ENCODE measurements at places on chromosomes 16 and 17.
A peak's percentile ranks its signal among the peaks of the same experiment; 100 is the strongest.

GRCh38 chr17:15945527-15946191 lies 729 bp downstream of the ADORA2B start:
- DNase-seq: peak; percentile 30

GRCh38 chr16:73125850-73126524 lies 78.1 kb upstream of the ZFHX3 start:
- DNase-seq: no peak

- DNase-seq: no peak
Observed at GRCh38 chr16:61313931-61314330, 722.3 kb downstream of the CDH8 start.

- peak; percentile 62 for DNase-seq
Observed at GRCh38 chr17:67829331-67829730, 4.0 kb downstream of the BPTF start.

DNA sequence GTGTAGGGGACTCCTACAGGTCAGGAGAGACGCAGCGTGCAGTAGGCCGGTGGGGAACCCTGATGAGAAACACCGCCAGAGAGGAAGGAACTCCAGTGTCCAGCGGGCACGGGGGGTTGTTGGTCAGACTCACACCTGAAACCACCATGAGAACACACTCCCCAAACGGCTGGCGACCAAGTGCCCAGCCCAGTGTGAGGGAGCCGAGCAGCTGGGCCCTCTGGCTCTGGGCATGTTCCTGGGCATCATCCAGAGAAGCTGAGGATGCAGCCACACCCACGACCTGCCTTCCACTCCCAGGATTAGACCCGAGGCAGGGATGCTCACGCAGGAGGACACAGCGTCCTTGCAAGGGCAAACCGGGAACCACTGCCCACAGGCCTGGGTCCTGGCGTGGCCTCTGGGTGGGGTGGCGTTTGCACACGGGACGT lies 108.3 kb upstream of the ZNF750 start:
- DNase-seq: no peak

DNA sequence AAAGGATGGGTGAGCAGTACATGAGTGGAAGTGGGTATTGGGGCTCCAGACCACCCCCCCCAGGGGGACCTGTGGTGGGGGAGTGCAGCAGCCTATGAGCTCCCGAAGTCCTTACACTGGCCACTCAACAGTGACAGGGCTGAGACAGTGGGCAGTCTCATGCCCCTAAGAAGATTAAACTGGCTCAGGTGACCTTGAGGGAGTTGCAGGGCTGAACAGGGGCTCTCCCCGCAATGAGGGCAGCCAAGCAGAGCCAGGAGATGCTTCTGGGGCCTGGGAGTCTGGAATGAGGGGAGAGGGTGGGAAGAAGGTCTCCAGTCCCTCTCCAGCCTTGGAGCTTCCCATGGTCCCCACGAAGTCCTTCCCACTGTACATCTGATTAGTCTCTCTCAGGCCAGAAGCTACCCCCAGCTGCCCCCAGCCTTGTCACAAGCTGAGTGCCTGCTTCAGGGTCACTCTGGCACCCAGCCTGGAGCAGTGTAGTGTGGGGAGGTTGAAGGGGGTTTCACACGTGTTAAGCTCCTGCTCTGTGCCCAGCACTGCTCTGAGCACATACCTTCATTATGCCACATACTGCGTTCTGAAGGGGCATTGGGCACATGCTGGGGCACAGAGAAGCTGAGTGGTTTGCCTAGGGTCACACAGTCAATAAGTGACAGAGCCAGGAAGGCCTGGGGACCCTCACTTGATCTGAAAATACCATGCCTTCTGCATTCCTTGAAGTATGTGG lies 1.0 kb upstream of the CDH16 start:
- no peak for DNase-seq

- no peak for DNase-seq
Observed at GRCh38 chr16:83870830-83871229, 28.1 kb upstream of the MLYCD start.

- DNase-seq: peak; percentile 88
Observed at GRCh38 chr17:27466743-27467375, 10.6 kb downstream of the KSR1 start.

DNA sequence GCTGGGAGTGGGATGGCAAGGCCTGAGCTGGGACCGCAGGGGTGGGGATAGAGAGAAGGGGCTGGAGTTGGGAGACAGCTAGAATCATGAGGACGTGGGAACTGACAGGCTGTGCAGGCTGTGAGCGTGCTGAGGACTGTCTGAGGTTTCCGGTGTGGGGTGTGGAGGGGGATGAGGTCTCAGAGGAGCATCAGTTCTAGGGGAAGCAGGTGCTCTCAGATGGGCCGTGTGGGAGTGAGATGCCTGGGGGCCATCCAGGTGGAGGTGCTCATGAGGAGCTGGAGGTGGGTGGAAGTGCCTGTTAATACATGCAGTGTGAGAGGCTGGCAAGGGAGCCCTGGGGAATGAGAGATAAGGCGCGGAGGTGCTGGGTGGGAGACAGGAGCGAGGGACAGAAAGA lies 27.2 kb downstream of the HASPIN start:
- peak; percentile 37 for DNase-seq

- no peak for DNase-seq
Observed at GRCh38 chr16:69741519-69741918, 13.2 kb downstream of the NOB1 start.

DNA sequence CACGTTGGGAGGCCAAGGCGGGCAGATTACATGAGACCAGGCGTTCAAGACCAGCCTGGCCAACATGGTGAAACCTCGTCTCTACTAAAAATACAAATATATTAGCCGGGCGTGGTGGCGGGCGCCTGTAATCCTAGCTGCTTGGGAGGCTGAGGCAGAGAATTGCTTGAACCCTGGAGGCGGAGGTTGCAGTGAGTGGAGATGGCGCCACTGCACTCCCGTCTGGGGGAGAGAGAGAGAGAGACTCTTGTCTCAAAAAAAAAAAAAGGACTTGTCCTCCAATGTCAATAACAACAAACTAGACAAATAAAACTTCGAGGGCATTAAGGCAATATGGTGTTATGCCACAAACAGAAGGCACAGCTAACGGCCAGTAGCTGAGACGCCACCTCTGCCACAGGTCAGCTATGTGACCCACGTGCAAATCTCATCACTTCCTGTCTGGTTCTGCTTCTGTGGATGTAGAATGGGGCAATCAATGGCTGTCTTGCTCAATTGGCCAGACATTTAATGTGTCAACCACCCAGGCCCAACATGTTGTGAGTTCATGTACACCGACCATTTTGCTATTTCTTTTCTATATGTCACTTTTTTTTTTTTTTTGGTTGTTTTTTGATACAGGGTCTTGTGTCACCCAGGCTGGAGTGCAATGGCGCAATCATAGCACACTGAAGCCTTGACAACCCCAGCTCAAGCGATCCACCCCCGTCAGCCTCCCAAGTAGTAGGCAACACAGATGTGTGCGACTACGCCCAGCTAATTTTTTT lies 834 bp upstream of the TXNDC11 start:
- DNase-seq: peak; percentile 37

DNA sequence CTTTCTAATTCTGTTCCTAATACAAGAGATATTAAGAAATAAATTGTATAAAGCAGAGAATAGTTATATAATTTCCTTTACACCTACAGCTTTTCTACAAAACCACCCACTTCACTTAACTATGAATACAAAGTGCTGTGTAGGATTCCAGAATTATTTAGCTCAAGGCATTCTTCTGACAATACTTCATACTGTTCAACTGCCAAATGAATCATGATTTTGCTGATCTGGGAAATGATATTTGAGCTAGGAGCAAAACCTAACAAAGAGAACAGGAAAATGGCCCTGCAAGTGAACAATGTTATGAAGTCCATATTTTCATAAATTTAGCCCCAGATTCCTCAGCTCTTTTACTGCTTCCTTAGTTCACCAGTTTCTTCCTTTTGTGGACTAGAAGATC lies 12.9 kb downstream of the BBS2 start:
- no peak for DNase-seq

GRCh38 chr16:69917739-69918138 lies 33.4 kb upstream of the CLEC18A start:
- DNase-seq: no peak

GRCh38 chr17:61581611-61582349 lies 9.2 kb downstream of the NACA2 start:
- no peak for DNase-seq

GRCh38 chr17:80866050-80866793 lies 125.4 kb upstream of the CHMP6 start:
- DNase-seq: peak; percentile 83

- no peak for DNase-seq
Observed at GRCh38 chr16:79139799-79140198, 460.7 kb downstream of the MAF start.

DNA sequence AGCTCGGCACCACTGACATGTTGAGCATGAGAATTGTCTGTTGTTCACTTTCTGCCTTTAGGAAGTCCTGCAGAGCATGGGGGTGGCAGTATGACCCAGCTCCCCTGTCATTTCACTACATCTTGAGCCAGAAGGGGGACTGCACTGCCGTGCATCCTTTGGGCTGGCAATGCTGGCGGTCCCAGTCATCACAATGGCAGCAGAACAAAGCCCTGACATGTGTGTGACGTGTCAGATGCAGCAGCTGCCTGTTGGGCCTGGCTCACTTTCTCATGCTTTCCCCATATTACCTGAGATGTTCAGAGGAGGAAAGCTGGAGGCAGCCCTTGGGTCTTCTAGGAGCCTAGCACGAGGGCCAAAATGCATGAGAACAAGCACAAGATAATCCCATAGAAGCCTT lies 6.3 kb upstream of the ABAT start:
- DNase-seq: no peak

- no peak for DNase-seq
Observed at GRCh38 chr17:35605678-35606077, 18.6 kb downstream of the AP2B1 start.

DNA sequence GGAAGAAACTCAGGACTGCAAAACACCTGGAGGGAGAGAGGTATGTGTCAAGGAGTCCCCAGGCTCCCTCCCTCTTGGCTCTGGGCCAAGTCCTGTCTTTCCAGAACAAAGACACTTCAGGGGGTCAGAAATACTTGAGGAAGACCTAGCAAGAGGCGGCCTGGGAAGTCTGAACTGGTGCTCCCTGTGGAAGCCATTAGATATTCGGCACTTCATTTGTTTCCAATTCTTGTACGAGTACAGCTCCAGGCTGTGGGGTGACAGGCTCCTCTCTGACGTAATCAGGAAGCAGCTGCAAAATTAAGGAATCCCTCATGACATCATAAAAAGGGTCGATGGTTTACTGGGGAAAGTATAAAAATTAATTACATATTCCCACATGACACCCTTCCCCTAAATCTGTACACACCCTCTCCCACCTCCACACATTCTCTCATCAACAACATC lies 108.7 kb downstream of the SMG6 start:
- no peak for DNase-seq

- peak; percentile 7 for DNase-seq
Observed at GRCh38 chr17:12180644-12181261, 160.1 kb downstream of the MAP2K4 start.

GRCh38 chr16:61261315-61261714 lies 774.9 kb downstream of the CDH8 start:
- DNase-seq: no peak

DNA sequence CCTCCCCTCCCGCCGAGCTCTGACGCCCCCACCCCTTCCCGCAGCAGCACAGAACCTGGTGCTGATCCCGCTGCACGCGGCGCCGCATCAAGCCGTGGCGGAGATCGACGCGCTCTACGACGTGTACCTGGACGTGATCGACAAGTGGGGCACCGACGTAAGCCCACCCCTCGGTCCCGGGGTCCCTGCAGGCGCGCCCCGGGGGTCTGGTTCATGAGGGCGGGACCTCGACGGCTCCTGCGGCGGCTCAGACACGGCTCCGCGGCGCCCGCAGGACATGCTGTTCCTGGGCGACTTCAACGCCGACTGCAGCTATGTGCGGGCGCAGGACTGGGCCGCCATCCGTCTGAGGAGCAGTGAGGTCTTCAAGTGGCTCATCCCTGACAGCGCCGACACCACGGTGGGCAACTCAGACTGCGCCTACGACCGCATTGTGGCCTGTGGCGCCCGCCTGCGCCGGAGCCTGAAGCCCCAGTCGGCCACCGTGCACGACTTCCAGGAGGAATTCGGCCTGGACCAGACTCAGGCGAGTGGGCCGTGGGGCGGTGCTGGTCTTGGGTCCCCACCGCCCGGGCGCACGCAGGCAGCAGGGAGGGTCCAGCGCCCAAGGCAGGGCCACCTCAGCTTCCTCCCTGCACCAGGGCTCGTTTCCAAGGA lies 1.4 kb downstream of the DNASE1L2 start:
- no peak for DNase-seq

DNA sequence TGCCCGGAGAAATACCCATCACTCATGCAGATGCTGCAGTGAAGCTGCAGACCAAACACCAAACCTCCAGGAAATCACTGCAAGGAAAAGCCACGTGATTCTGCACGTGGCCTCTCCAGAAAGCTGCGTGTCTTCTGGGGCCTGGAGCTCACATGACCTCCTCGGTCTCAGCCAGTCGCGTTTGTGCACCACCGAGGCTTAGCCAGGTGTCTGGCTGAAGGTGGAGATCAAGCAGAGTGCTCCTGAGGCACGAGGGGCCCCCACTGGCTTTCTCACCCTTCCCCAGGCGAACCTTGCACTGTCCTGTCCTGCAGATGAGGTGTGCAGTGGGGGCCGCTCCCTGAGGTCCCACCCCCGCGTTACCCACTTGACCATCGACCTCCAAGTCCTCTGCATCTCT lies 257.3 kb downstream of the RBFOX3 start:
- DNase-seq: no peak

- no peak for DNase-seq
Observed at GRCh38 chr17:75010683-75011400, 1.6 kb upstream of the MRPL58 start.

DNA sequence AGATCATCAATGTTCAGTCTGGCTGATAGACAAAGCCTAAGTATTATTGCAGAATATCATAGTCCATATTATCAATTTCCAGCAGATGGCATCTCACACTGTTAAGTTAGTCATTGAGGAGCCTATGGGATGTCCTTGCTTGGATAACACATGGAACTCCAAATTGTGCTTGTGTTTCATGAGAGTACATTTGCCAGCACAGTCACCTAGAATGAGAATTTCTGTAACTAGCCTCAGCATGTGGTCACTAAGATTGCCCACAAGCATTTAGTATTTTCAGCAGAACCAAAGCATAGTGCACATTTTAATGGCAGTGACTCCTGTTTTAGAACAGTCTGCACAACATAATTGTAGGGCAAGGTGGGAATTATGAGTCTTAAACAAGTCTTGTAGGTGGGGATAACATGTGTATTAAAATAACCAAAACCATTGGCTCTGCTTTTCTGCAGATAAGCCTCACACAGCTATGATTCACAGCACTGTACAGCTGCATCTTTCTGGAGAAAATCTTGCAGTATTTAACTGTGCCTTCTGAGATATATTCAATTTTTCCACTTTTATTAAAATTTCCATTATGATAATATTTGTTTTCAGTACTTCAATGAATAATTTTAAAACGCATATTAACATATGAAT lies 882.8 kb upstream of the SOX9 start:
- no peak for DNase-seq

DNA sequence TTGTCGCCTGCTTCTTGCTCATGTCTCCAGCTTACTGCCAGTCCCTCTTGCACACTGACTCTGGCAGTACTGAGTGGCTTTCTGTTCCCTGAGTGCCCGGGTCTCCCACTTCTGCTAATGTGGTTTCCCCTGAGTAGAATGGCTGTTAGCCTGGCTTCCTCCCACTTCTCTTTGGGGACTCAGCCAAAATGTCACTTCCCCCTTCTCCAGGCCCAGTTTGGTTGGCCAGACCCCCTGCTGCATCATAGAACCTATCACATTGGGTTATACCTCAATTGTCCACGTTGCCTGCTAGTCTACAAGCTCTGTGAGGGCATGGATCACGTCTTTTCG lies 304.4 kb downstream of the HS3ST3B1 start:
- DNase-seq: no peak
